Activated CD8-positive, alpha-beta memory T cell treated with anti-CD3 and anti-CD28 coated beads, Interleukin-2, amount 10 ng/mL, durations not matched to agents 7 days and 5 days (primary cell): ENCODE measurements at places on chromosomes 3 and 15.

GRCh38 chr3:44983484-44983941, 7.5 kb downstream of the EXOSC7 start:
- H3K36me3 ChIP-seq, result peaks cover 10% of the 10 kb centered on the region
- no peak for DNase-seq
- H3K27ac ChIP-seq, result no peak overlapping the region
- peaks cover 63% of the 10 kb centered on the region for H3K4me1 ChIP-seq

GRCh38 chr3:178459038-178459410, 77.2 kb upstream of the KCNMB2 start:
- no peak overlapping the region for H3K4me3 ChIP-seq
- no peaks in the 10 kb centered on the region for H3K36me3 ChIP-seq
- DNase-seq, result no peak
- no peaks in the 10 kb centered on the region for H3K4me1 ChIP-seq
- H3K27me3 ChIP-seq, result peaks cover 3% of the 10 kb centered on the region

DNA sequence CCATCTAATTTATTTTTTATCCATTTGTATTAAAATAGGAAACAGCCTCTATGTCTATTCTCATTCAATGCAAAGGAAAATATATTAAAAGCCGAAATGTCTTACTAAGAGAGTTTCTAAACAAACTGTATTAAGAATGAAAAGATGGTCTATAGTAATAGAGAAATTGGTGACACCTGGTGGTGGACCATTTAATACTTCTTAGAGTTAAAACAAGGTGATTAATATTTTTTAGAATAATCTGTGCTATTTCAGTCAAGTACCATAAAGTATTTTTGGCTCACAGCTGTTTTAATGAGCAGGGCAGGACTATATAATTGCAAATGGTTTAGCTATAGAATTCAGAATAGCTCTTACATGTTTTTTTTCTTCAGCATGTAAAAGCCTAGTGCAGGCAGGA, 55.7 kb downstream of the SYNPR start:
- no peak overlapping the region for H3K4me3 ChIP-seq
- no peaks in the 10 kb centered on the region for H3K4me1 ChIP-seq
- no peak for DNase-seq
- H3K27ac ChIP-seq, result no peak overlapping the region
- H3K36me3 ChIP-seq, result no peaks in the 10 kb centered on the region
- no peaks in the 10 kb centered on the region for H3K27me3 ChIP-seq

GRCh38 chr3:135147657-135148056, 352.6 kb downstream of the EPHB1 start:
- H3K4me3 ChIP-seq, result no peak overlapping the region
- H3K36me3 ChIP-seq, result no peaks in the 10 kb centered on the region
- H3K4me1 ChIP-seq, result peaks cover 3% of the 10 kb centered on the region
- H3K27me3 ChIP-seq, result peaks cover 9% of the 10 kb centered on the region
- DNase-seq, result no peak
- H3K27ac ChIP-seq, result no peak overlapping the region

GRCh38 chr15:76996526-76997401, 1.8 kb downstream of the PSTPIP1 start:
- H3K27me3 ChIP-seq, result no peaks in the 10 kb centered on the region
- peak overlapping the region; percentile 98 for H3K27ac ChIP-seq
- peaks cover 76% of the 10 kb centered on the region for H3K4me1 ChIP-seq
- H3K4me3 ChIP-seq, result peak overlapping the region; percentile 97
- peak; percentile 73 for DNase-seq

GRCh38 chr3:43534675-43535074, 87.1 kb downstream of the ANO10 start:
- H3K4me1 ChIP-seq, result peaks cover 6% of the 10 kb centered on the region
- H3K36me3 ChIP-seq, result no peaks in the 10 kb centered on the region
- H3K4me3 ChIP-seq, result no peak overlapping the region
- H3K27ac ChIP-seq, result no peak overlapping the region
- no peaks in the 10 kb centered on the region for H3K27me3 ChIP-seq

DNA sequence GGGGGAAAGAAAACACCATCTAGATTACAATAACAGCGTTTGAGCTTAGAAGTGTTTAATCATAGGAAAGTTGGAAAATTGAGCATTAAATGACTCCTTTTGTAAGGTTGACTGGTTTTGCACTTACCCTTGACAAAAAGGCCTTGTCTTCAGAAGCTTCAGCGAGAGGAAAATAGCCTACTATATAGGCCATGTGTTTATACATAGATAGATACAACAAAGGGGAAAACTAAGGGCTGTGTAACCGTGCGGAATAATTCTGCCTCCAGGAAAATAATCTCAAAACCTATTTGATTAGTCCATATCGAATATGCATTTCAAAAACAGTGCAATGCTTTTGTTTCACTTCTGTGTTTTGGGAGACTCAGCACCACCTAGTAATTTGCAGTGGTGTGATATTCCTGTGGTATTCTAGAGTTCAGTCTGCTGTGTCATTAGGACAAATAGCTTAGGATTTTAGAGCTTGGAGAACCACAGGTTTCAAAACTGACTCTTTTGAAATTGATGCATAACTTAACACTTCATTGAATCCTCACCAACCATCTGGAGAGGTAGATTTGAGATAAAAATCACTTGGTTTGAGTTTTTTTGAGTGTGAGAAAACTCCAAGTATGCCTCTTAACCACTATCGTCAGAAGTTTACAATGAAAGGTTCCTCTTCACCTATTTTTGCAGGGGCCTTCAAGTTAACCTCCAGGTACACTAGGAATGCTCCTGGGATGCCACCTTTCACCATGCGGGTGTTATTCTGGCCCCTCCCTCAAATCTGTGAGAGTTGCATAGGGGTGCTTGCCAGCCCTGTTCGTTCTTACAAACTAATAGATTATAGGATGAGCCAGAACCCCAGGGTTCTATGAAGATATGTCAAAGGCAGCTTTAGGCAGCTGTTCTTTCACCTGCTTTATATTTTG, 1.9 kb downstream of the ARHGAP31 start:
- peak overlapping the region; percentile 79 for H3K4me3 ChIP-seq
- peak overlapping the region; percentile 5 for H3K27ac ChIP-seq
- no peak for DNase-seq
- H3K27me3 ChIP-seq, result peaks cover 15% of the 10 kb centered on the region
- peaks cover 47% of the 10 kb centered on the region for H3K4me1 ChIP-seq

GRCh38 chr15:41824062-41824745, 3.7 kb upstream of the JMJD7 start:
- H3K4me1 ChIP-seq, result peaks cover 9% of the 10 kb centered on the region
- no peak overlapping the region for H3K4me3 ChIP-seq
- no peak for DNase-seq
- no peak overlapping the region for H3K27ac ChIP-seq

- H3K4me3 ChIP-seq, result no peak overlapping the region
Observed at GRCh38 chr15:98981851-98982722, 25.5 kb downstream of the PGPEP1L start.

DNA sequence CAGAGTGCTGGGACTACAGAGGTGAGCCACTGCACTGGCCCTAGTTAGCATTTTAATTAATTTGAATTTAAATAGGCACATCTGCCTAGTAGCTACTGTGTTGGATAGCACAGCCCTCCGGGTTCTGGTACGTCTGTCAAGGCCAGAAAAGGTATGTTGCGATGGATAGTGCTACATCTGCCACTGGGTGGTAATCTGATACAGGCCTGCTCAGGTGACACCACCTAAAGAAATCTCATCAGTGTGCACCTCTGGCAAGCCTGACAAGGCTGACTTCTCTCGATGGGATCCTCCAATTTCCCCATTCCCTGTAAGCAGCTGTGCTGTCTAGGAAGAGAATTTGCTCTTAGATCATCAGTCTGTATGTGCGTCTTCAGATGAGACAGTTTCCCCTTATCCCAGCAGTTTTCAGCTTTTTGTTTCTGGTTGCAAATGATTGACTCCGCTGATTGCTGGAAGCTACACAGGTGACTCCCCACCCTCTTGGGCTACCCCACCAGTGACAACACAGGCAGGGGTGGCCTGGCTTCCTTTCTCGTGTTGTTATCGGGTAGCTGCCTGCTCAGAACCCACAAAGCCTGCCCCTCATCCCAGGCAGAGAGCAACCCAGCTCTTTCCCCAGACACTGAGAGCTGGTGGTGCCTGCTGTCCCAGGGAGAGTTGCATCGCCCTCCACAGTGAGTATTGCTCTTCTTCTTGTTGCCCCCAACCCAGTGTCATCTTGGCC, at the start of gene CCR9:
CCR9 (plus strand) TSS at position 565 of the 727 bp plus-strand sequence. CDS start 8,391 bp downstream, outside the sequence.
- peak within 1 kb of the TSS; percentile 45 for H3K27ac ChIP-seq
- H3K36me3 ChIP-seq, result peaks cover 4% of the 10 kb centered on the region
- peaks cover 42% of the 10 kb centered on the region for H3K27me3 ChIP-seq
- H3K4me1 ChIP-seq, result peaks cover 74% of the 10 kb centered on the region

GRCh38 chr3:186931532-186932280, 1.4 kb downstream of the ST6GAL1 start:
- no peaks in the 10 kb centered on the region for H3K27me3 ChIP-seq
- peaks cover 37% of the 10 kb centered on the region for H3K36me3 ChIP-seq
- peak overlapping the region; percentile 87 for H3K27ac ChIP-seq
- peak overlapping the region; percentile 88 for H3K4me3 ChIP-seq
- H3K4me1 ChIP-seq, result peaks cover 36% of the 10 kb centered on the region
- DNase-seq, result peak; percentile 89

- no peak overlapping the region for H3K27ac ChIP-seq
- H3K4me1 ChIP-seq, result no peaks in the 10 kb centered on the region
- no peaks in the 10 kb centered on the region for H3K36me3 ChIP-seq
- no peak overlapping the region for H3K4me3 ChIP-seq
- DNase-seq, result no peak
- no peaks in the 10 kb centered on the region for H3K27me3 ChIP-seq
Observed at GRCh38 chr3:55006244-55006676, 78.4 kb upstream of the LRTM1 start.

- no peak overlapping the region for H3K27ac ChIP-seq
- H3K4me1 ChIP-seq, result peaks cover 63% of the 10 kb centered on the region
- no peak overlapping the region for H3K4me3 ChIP-seq
- no peaks in the 10 kb centered on the region for H3K27me3 ChIP-seq
- peak; percentile 79 for DNase-seq
Observed at GRCh38 chr15:100601163-100601562, 821 bp downstream of the LINS1 start.

GRCh38 chr3:126895178-126896066, 87.5 kb upstream of the PLXNA1 start:
- no peak for DNase-seq
- H3K4me3 ChIP-seq, result no peak overlapping the region
- no peak overlapping the region for H3K27ac ChIP-seq
- H3K4me1 ChIP-seq, result no peaks in the 10 kb centered on the region

- no peak for DNase-seq
- no peak overlapping the region for H3K27ac ChIP-seq
- peaks cover 18% of the 10 kb centered on the region for H3K4me1 ChIP-seq
- H3K36me3 ChIP-seq, result no peaks in the 10 kb centered on the region
Observed at GRCh38 chr3:8767667-8768363, 1.6 kb downstream of the OXTR start.

GRCh38 chr3:30768703-30769550, 125.5 kb downstream of the GADL1 start:
- no peak overlapping the region for H3K27ac ChIP-seq
- no peaks in the 10 kb centered on the region for H3K36me3 ChIP-seq
- peaks cover 26% of the 10 kb centered on the region for H3K27me3 ChIP-seq
- H3K4me3 ChIP-seq, result no peak overlapping the region

GRCh38 chr3:3241596-3241995, 62.1 kb upstream of the CRBN start:
- no peak overlapping the region for H3K4me3 ChIP-seq
- H3K4me1 ChIP-seq, result no peaks in the 10 kb centered on the region
- DNase-seq, result no peak
- peaks cover 2% of the 10 kb centered on the region for H3K27me3 ChIP-seq
- no peak overlapping the region for H3K27ac ChIP-seq

GRCh38 chr3:171505822-171506333, 45.7 kb upstream of the TNIK start:
- DNase-seq, result no peak
- H3K36me3 ChIP-seq, result peaks cover 1% of the 10 kb centered on the region
- H3K27me3 ChIP-seq, result no peaks in the 10 kb centered on the region
- no peaks in the 10 kb centered on the region for H3K4me1 ChIP-seq
- no peak overlapping the region for H3K27ac ChIP-seq
- no peak overlapping the region for H3K4me3 ChIP-seq

- H3K27me3 ChIP-seq, result no peaks in the 10 kb centered on the region
- H3K4me3 ChIP-seq, result peak overlapping the region; percentile 19
- no peak for DNase-seq
- peaks cover 83% of the 10 kb centered on the region for H3K36me3 ChIP-seq
- H3K27ac ChIP-seq, result peak overlapping the region; percentile 17
Observed at GRCh38 chr3:16294844-16295243, 29.8 kb downstream of the OXNAD1 start.

DNA sequence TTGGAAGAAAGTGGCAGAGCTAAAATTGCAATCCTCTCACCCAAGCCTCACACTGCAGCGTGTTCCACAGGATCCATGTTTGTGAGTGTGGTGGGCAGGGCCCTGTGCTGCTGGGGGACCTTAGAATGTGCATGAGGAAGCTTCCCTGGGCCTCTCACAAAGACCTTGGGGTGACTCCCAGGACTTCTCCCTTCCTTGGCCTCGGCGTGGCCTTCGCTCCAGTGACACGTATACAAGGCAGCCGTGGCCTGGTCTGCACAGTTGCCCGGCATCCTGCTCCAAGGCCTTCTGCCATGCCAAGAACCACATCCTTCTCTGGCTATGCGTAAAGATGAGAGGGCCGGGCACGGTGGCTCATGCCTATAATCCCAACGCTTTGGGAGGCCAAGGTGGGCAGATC, 196.4 kb downstream of the UACA start:
- H3K36me3 ChIP-seq, result no peaks in the 10 kb centered on the region
- no peak overlapping the region for H3K4me3 ChIP-seq
- peaks cover 22% of the 10 kb centered on the region for H3K27me3 ChIP-seq
- H3K27ac ChIP-seq, result no peak overlapping the region
- H3K4me1 ChIP-seq, result peaks cover 6% of the 10 kb centered on the region

DNA sequence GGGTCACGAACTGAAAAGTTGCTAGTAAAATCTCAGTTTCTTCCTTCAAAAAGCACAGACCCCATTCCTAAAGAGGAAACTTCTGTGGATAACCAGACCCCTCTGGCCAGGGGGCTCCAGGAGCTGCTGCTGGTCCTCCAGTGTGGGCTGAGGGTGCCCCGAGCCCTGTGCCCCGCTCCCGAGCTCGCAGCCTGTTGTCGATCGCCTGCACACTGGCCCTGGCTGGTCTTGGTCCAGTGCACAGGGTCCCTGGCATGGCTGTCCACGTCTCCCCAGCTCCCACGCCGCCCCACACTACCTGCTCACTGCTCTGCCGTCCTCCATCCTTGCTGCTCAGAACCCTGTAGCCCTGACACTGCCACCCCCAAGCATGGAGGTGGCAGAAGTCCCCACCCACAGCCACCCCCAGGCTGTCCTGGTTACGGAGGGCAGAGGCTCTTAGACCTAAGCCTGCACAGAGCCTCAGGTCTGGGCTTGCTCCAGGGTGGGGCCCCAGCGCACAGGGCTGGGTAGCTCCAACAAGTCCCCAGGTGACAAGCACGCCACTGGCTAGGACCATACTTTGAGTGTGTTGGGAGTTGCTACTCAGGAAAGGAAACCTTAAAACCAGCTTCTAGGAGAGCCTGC, 87.0 kb downstream of the PLXNA1 start:
- H3K27me3 ChIP-seq, result peaks cover 17% of the 10 kb centered on the region
- H3K4me3 ChIP-seq, result no peak overlapping the region
- peaks cover 10% of the 10 kb centered on the region for H3K4me1 ChIP-seq
- no peak overlapping the region for H3K27ac ChIP-seq
